Foreskin fibroblast (primary cell): ENCODE measurements at places on chromosomes 6 and 20.

DNA sequence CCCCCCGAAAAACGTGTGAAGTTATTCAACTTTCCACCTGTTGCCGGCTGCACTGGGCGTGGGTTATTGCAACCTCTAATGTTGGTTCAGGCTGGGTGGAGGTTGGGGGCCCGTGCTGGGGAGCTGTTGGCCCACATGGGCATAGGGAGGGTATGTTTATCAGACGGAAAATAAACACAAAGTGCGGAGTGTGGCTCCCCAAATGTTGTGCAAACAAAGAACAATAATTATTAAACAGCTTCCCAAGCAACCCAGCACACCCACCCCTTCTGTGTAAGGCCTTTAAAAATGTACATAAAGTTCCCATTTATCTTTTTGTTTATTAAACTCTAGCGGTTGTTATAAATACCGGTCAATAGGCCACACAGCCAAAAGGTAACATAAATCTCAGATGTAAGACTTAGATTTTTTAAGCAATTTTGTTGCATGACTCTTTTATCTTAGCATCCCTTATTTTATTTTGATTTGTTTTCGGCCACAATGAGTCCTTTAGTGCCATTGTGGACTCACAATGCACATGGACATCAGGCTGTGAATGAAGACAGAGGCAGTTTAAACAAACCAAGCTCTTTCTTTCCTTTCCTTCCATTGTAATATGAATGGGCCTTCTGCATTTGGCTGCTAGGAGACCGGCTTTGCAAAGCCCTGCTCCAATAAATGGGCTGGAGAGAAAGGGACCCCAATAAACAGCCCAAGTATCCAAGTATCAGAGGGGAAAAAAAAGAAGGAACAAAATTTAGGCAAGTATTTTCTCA, 6.9 kb upstream of the DLL1 start:
- DNase-seq = no peak

DNA sequence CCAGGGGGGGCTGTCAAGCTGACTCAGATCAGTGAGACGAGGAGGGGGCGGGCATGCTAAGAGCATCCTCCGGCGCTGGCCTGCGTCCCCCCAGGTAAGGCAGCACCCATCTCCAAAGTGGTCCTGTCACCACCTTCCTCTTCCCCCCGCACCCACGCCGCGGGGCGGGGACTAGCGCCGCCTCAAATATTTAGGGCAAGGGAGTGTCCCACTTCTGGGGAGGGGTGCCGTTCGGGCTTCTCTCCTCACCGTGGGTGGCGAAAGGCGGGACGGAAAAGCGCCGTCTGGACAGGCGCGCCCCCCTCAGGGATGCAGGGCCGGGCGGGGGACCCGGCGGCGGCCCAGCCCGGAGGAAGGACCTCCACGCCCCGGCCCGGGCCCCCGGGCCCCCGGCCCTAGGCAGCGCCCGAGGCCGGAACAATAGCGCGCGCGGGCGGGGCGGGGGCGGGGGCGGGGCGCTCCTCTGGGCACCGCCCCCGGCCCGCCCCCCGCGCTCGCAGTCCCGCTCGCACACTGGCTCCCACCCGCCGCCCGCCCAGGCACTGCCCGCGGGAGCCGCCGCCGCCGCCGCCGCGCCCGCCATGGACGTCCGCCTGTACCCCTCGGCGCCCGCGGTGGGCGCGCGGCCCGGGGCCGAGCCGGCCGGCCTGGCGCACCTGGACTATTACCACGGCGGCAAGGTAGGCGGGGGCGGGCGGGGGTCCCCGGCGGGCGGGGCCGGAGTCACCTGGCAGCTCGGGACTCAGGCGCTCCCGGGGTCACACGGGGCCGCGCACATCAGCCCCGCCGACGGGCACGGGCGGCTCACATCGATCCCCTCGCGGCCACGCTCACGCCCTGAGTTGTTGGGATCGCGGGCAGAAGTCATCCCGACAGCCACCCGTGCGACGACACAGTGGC, at the start of gene TOX2:
Gene TOX2 (plus strand): TSS at position 542 of the 900 bp plus-strand sequence. CDS start 40 bp downstream, at position 582.
- peak; percentile 85 for DNase-seq

GRCh38 chr6:14690120-14691056, 555.5 kb upstream of the JARID2 start:
- DNase-seq = no peak

DNA sequence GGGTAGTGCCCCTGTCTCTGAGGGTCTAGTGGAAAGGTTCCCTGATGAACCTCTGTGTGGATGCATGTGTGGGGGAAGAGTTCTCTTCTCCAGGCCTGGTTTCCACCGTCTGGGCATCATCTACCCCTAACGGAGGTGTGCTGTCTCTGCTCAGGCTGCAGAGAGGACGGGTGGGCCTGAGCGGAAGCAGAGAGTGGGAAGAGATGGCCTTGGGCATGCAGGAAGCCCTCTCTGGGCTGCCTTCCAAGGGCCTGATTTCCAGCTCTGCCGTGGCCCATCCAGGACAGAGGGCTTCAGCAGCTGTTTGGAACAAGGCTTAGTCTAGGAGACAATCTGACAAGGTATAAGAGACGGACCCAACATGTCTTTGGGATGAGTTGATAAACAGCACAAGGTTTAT, 220.1 kb upstream of the DTNBP1 start:
- no peak for DNase-seq

DNA sequence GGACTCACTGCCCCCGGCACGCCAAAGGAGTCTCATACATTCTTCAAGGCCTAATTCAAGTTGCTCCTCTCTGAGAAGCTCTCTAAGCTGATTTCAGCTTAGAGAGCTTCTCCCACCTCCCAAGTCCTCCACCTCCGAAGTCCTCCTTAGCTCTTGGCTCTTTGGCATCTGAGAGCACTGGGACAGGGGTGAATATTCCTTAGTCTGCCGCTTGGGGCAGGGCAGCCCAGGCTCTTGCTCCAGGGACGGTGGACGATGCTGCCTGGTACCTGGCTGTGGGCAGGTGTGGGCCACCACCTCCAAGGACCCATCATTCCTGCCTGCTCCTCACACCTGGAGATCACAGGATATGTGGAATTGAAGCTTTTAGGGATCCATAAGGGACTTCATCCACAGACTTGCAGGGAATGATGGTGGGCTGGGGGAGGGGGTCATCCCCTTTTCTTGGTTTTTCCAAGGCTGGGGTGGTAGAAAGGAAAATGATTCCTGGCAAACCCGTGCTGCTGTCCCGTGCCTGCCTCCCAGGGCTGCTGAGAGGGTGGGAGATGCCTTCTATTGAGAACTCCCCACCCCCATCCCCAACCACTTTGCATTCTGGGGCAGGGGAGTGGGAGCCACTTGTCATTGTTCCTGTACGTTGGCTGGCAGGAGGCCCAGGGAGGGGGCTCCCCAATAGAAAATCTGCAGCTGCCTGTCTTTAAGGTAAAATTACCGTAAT, 57.4 kb downstream of the ARHGAP40 start:
- DNase-seq = no peak

DNA sequence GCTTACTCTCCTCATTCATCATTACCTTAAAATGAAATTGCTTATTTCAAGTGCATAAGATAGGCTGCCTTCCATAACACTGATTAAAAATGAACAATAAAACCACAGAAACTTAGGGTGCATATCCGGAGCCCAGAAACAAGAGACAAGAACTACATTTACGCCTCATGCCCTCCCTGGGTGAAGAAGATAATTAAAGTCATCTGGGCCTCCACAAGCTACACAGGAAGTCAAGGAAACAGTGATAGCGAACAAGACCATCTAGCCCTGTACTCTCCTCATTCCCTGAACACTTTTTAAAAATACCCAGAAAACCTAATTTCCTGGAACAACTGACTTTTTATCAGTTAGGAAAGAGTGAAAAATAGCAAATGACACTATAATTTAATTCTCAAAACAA, 6.3 kb downstream of the SOD2 start:
- DNase-seq = no peak

DNA sequence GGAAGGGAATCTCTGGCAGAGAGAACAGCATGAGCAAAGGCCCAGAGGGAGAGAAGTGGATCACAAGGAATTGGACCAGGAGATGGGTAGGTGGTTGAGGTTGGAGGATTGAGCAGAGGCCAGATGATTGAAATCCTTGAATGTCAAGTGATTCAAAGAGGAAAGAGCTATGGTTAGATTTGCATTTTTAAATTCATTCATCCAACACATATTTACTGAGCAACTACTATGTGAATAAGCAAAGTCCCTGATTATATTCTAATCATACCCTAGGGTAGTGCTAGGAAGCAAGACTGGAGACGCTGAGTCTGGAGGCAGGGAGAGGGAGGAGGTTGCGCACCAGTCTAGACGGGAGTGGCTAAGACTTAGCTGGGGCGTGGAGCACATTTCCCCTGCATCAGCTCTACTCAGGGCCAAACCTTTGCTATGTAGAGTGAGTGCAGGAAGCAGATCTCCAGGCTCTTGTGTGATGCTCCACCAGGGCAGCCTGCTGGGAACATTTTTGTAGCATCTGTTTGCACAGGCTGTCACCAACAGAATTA, 40.2 kb downstream of the EYA2 start:
- DNase-seq = no peak

DNA sequence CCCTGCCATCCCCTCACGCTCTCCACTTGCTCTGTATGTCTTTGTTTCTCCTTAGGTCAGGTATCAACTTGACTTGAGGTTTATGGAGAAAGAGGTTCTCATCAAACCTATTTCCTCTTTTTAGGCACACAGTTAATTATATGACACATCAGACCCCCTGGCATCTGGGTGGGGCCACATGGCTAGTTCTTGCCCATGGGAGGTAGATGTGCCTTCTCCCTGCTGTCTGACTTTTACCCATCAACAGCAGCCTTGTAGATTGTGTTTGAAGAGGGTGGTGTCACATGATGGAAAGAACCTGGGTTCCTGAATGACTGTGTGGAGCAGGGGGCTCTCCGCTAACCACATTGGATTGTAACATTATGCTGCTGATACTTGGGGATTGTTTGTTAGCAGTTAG, 7.2 kb upstream of the UQCC2 start:
- DNase-seq = no peak

GRCh38 chr6:146339716-146340115, 203.9 kb upstream of the RAB32 start:
- DNase-seq = peak; percentile 6

- DNase-seq = peak; percentile 73
Measured at GRCh38 chr6:42702200-42702599, 20.2 kb downstream of the PRPH2 start.

DNA sequence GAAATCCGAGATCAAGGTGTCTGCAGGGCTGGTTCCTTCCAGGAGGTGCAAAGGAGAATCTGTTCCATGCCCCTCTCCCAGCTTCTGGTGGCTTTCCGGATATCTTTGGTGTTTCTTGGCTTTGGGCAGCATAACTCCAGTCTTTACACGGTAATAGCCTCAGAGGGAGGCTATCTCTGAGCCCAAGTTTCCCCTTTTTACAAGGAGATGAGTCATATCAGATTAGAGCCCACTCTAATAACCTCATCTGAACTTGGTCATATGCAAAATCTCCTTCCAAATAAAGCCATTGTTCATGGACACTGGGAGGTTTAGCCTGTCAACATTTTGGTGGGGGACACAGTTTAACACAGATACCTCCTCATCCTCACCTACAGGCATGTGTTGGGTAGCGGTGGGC, 213.7 kb downstream of the ATXN1 start:
- DNase-seq = no peak

- DNase-seq = no peak
Measured at GRCh38 chr20:19254956-19255355, 42.5 kb downstream of the SLC24A3 start.

DNA sequence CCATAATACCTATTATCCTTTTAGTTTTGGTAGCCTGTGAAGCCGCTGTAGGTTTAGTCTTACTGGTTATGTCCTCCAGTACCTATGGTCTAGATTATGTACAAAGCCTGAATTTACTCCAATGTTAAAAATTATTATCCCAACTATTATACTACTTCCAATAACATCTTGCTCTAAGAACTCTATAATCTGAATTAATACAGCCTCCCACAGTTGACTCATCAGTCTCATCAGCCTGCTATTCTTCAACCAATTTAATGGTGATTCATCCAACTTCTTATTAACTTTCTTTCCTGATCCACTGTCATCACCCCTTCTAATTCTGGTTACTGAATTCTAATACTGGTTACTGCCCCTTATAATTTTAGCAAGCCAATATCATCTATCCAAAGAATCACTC, 370.3 kb upstream of the OPRM1 start:
- DNase-seq = no peak

DNA sequence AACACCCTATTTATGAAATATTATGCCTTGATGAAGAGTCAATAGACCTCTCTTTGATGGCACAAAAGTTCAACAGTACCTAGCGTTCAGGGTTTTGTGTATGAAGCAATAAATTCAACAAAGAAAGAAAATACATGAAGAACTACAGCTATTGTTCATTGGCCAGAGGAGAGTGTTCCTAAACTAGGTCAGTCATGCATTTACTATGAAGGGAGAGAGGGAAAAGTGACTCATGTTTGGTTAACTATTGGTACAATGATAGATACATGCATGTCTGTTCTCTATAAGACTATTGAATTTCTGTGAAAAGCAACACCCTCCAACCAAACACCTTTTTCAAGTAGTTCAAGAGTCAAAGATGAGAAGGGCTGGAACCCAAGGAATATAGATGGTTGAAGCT, 50.7 kb downstream of the CLIC5 start:
- no peak for DNase-seq

DNA sequence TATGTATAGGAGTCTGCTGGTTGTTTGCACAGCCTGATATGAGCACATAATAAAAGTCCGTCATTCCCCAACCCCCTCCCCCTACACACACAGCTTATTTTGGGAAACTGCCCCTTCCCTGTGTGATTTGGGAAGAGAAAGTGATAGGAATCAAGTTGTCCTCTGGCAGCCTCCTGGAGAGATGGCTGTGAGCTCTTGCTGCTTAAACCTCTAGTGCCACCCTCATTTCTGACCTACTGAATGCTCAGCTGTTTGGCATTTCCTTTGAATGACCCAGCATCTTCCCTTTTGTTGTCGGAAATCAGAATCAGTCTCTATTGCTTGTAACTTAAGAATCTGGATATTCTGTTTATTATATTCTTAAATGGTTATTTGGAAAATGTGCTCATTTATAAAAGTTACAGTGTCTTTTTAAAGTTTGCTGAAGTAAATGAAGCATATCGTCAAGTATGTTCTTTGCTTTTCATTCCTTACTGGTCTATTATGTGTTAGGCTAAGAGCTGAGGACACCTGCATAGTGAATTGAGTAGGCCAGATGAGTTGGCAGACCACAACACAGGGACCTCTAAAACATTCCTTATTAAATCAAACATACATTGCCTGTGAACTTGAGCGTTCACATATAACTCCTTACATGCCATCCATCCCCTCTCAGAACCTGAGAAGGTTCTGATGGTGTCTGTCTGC, 5.5 kb downstream of the RWDD2A start:
- DNase-seq = peak; percentile 68

DNA sequence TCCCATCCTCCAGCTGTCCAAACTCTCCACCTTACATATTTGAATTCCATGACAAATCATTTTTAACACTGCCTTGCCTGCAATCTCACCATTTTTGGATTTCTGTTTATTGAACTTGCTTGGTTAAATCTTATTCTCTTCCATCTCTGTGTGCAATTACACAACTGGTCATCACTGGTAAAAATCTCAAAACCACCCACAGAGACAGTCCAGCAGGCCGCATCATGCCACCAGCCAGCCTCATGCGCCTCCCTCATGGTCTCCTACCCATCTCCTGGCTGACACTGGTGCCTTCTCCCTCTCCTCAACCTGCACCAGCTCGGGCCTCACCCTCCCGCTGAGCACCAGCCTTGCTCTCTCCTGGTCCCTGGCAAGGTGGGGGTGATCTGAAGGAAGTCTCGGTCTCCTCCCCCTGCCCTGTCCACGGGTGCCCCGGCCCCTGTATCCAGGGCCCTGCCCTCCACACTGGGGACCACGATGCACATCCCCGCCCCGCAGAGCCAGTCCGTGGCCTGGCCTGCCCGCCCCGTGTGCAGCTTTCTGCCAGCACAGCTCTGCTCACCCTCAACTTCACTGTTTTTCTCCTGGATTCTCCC, 92.0 kb downstream of the THBS2 start:
- DNase-seq = peak; percentile 41

- DNase-seq = peak; percentile 34
Measured at GRCh38 chr6:158793432-158793831, 25.7 kb downstream of the EZR start.
